Stimulated activated CD4-positive, alpha-beta T cell treated with anti-CD3 and anti-CD28 coated beads, Interleukin-2, amount 100 ng/mL, for 48 hours (primary cell): ENCODE measurements at places on chromosomes 6 and 20.

DNA sequence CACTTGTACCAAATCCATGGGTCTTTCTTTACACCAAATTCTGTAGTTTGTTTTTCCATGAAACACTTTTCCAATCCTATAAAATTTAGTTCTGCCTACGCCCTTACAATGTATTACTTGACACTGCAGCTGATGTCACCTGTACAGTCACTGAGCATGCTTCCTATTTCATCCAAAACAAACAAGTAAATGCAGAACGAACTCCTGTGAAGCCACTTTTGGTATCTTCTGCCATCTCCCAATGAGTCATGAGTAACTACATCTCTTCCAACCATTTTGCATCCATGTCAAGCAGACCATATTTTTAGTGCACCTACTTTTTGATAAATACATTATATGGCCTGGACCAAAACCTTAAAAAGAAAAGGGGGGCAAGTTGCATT lies 42.4 kb downstream of the HDDC2 start:
- DNase-seq = no peak

- no peak for DNase-seq
Measured at GRCh38 chr6:140043357-140043756, 668.9 kb upstream of the CITED2 start.

DNA sequence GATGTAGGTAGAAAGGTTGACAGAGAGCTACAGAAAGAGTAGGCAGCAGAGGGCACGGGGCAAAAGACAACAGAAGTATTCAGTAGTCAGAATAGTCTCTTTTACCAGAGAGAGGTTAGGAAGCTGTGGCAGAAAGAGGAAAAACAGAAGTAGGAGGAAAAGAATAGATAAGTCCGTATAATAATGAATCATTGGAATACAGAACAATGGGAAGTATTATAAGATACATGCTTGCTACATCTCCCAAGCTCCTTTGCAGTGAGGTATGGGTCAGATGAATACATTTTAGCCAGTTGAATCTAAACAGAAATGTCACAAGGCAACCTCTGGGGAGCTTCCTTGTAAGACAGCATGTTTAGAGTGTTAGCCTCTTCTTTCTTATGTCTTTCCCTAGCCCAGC lies 570.5 kb upstream of the CITED2 start:
- no peak for DNase-seq

- no peak for DNase-seq
Measured at GRCh38 chr6:38413102-38413800, 226.5 kb downstream of the BTBD9 start.

- DNase-seq = no peak
Measured at GRCh38 chr6:56528412-56528841, 114.3 kb downstream of the DST start.

DNA sequence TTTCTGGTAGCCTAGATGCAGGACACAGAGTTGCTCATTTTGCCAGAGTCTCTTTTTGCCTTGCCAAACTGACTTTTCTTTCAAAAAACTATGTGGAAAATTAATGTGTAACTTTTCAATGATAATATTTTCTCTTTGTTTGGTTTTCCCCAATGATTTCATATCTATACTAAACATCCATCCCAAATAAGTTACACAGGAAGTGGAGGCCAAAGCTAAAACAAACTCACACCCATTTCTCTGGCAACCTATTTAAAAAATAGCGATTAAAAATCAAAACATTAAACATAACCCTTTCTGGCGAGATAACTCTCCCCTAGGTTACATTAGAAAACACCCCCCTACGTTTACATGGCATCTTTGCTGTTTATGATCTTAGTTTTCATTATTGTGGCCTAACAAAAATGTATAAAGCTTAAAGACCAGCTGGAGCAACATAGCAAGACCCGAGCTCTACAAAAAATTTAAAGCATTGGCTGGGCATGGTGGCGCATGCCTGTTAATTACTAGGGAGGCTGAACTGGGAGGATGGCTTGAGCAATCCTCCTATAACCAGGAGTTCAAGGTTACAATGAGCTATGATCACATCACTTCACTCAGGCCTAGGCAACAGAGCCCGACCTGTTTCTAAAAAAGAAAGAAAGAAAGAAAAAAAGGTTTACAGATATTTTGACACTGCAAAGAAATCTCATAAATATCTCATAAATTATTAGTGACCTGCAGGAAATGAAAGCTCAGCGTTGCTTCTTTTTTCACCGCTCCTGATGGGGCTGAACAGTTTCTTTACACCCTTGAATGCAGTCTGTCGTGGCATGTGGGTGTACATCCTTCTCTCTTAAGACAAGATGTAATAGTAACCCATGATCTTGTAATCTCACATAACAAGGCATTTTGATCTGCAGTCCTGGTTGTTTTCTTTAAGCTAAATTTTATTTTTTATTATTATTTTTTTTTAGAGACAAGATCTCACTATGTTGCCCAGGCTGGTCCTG lies 32.8 kb upstream of the CEP85L start:
- no peak for DNase-seq

GRCh38 chr20:1622450-1622849 lies 2.6 kb upstream of the SIRPB1 start:
- DNase-seq = no peak

GRCh38 chr6:79127660-79128059 lies 49.6 kb upstream of the PHIP start:
- no peak for DNase-seq
